Activated CD4-positive, alpha-beta T cell treated with anti-CD3 and anti-CD28 coated beads, Interleukin-2, amount 50 U/mL, for 24 hours (primary cell): ENCODE measurements at places on chromosomes 7 and 10.

DNA sequence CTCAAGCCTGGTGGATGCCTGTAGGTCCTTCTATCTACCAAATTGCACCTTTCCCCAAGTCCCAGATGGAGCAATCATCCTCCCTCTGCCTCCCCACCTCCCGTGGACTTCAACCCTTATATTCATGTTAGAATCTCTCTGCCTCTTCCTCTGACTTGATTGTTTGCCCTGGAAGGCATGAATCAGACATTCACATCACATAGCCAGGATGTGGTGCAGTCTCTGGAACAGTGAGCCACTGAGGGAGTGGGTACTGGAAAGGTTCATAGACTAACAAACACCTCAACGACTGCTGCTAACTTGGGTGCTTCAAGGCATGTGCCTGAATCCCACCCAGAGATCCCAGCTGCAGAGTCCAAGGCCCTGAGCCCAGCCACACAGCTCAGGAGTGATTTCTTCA, 494.0 kb downstream of the TNS3 start:
- DNase-seq = no peak

DNA sequence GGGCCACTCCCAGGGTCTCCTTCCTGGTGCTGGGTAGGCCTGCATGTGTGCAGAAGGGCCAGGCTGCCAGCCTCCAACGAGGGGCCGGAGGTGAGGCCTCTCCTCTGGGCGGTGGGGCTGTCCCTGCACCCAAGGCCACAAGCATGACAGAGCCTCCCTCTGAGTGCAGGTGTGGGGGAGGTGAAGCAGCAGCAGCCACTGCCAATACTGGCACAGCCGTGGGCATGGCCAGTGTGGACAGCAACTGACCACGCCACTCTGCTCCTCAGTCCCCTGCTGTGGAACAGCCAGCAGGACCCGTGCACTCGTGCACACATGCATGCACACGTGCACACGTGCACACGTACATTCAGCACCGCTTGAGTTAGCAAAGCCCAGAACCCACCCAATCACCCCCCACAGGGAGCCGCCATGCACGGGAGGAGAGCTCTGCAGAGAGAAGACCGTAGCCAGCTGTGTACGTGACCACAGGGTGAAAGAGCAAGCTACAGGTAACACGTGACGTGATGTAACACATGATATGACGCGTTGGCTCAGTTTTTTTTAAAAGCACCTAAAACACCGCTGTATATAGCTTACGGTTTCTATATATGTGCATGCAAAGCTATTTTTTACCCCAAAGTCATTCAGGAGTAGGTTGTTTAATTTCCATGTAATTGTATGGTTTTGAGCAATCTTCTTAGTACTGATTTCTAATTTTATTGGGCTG, 23.1 kb downstream of the PAPOLB start:
- DNase-seq = no peak

GRCh38 chr7:149824748-149825566, 13.2 kb upstream of the ZNF862 start:
- DNase-seq = no peak

GRCh38 chr7:83851551-83851950, 202.6 kb upstream of the SEMA3E start:
- no peak for DNase-seq

GRCh38 chr7:128939861-128940410, 2.2 kb downstream of the IRF5 start:
- no peak for DNase-seq

DNA sequence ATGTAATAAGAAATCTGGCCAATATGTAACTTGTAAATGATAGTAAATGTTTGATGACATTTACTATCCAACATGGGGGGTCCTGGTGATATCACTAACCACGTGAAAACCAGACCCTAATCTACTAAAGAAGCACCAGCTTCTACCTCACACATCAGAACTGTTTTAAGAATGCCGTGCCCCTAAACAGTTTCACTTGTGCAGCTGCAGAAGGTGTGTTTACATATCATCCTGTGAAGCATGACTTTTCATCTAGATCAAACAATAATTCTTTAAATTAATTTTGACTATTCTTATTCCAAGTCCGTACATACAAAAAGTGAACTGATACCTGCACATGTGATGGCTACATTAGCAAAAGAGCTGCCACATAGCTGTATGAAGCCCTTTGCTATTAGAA, 61.0 kb downstream of the STEAP1B start:
- no peak for DNase-seq

DNA sequence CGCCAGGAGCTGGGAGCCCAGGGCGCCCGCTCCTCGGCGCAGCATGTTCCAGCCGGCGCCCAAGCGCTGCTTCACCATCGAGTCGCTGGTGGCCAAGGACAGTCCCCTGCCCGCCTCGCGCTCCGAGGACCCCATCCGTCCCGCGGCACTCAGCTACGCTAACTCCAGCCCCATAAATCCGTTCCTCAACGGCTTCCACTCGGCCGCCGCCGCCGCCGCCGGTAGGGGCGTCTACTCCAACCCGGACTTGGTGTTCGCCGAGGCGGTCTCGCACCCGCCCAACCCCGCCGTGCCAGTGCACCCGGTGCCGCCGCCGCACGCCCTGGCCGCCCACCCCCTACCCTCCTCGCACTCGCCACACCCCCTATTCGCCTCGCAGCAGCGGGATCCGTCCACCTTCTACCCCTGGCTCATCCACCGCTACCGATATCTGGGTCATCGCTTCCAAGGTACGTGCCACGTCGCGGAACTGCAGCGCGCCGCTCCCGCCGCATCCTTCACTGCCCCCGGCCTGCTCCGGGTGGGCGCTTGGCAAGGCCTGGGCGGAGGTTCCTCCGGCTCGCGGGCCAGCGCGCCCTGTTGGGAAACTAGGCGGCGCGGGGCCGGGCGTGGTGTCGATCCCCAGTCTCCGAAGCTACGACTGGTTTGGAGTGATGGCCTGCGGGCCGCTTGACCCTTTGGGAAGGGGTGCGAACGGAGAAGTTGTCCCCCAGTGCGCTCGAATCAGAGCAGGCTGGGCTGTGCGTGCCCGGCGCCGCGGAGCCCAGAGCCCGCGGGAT, 868 bp downstream of the EMX2 start:
- no peak for DNase-seq

DNA sequence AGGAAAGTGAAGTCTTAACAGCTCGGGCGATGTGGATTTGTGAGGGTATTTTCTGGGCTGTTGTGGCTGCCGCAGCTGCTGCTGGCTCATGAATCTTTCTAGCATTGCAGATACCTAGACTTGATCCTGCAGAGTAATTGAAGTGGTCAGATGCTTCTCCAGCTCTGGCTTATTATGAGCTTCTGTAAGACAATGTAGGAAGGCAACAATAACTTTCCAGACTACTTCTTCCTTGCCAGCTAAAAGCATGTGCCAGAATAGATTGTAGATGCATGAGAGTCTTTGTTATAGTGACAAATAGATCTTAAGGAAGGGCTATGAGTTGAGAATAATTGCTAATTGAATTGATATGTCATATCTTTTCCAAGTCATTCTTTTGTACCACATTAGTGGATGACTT, 461.4 kb upstream of the POT1 start:
- no peak for DNase-seq
